CD4-positive, alpha-beta T cell treated with Interferon alpha-2 for 1 hour (primary cell): ENCODE measurements at places on chromosomes 16 and 17.

- no peak for DNase-seq
Observed at GRCh38 chr16:81532491-81533174, 88.0 kb downstream of the CMIP start.

DNA sequence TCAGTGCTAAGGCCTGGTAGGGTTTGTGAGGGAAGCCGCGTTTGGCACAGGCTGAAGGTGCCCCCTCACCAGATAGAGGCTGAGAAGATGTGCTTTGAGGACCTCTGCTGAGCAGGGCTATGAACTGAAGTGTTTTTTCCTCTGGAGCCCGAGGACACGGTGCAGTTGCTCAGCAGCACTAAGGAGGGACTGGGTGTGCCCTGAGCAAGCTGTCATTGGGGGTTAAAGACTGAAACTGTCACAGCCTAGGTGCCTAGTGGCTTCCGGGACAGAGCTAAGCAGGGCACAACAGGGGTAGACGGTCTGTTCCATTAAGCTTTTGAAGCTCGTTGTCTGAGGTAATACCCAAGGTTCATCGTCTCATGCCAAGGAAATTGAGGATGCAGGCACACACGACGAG, 24.8 kb upstream of the ASGR2 start:
- no peak for DNase-seq

DNA sequence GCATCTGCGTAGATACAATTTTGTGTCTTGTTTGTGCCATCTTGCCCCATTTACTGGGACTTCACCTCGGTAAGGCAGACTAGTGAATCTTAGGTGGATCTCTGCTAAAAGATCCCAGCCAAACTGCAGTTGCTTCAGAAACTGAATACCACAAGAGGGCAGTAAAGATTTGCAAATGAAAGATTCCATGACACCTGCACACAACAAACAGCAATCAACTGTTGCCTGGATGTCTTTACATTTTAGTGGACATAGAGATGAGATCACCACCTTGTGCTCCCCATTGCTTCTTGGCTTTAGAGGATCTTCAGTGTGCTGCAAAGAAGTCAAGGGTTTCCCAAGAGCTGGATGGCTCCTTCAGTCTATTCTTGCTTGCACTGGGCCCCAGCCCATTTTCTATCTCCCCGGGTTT, 119.2 kb upstream of the CACNG5 start:
- peak; percentile 57 for DNase-seq

- DNase-seq: no peak
Observed at GRCh38 chr17:30398328-30399041, 19.8 kb downstream of the CPD start.

GRCh38 chr17:83117583-83117982, 38.2 kb downstream of the METRNL start:
- no peak for DNase-seq

DNA sequence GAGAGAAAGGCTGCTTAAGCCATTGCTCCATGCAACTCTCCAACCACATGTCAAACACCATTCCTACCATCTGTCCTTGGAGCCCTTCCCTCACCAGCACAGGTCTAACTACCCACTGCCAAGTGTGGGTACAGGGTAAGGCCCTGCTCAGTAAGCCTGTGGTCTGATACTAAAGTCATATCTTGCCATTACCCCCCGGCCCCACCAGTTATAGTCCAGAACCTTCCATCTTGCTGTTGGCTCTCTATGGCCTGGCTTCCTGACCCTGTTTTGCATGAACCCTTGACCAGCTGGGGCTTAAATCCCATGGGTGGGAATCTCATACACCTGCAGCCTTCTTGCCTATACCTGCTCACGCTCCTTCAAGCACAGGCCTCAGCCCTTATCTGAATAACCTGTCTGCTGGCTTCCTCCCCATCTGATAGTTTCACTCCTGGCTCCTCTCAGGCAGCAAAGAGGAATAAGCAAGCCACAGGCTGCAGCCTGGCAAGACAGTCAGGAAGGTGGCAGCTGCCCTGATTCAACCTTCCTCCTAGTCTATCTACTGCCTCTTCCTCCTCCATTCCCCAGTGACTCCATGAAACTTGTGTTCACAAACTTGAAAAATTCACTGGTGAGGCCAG, 64.1 kb downstream of the ZFHX3 start:
- DNase-seq: no peak

- no peak for DNase-seq
Observed at GRCh38 chr17:81148986-81149533, 16.2 kb upstream of the PVALEF start.
